ENCODE measurements at places on chromosomes 12 and 14. TPM values are rescaled to one million over a fixed set of nuclear protein-coding genes. Genes with fewer than 3 reads are reported as not detected.

The REC8 gene
- total RNA-seq = 1.8 TPM

The ADCY4 gene
- 3.7 TPM for total RNA-seq

The FAM90A1 gene
- 0.20 TPM for total RNA-seq

The GABARAPL1 gene
- 9.8 TPM for total RNA-seq

The CELA1 gene
- total RNA-seq = not detected

The PDE3A gene
- total RNA-seq = 0.39 TPM

The RAB15 gene
- total RNA-seq = 2.2 TPM

The OR4E2 gene
- not detected for total RNA-seq

The MYL6B gene
- total RNA-seq = 38.5 TPM

The SOX5 gene
- total RNA-seq = 6.8 TPM
